Fibroblast of lung (primary cell): ENCODE measurements at places on chromosomes 2 and 18. TPM values are rescaled to one million over a fixed set of nuclear protein-coding genes. Genes with fewer than 3 reads are reported as not detected.
A peak's percentile ranks its signal among the peaks of the same experiment; 100 is the strongest.

GRCh38 chr2:11559786-11560155 lies 25.9 kb downstream of the GREB1 start:
- no peak for DNase-seq

- peak; percentile 45 for DNase-seq
Observed at GRCh38 chr18:55863876-55864275, 275.9 kb upstream of the TCF4 start.

DNA sequence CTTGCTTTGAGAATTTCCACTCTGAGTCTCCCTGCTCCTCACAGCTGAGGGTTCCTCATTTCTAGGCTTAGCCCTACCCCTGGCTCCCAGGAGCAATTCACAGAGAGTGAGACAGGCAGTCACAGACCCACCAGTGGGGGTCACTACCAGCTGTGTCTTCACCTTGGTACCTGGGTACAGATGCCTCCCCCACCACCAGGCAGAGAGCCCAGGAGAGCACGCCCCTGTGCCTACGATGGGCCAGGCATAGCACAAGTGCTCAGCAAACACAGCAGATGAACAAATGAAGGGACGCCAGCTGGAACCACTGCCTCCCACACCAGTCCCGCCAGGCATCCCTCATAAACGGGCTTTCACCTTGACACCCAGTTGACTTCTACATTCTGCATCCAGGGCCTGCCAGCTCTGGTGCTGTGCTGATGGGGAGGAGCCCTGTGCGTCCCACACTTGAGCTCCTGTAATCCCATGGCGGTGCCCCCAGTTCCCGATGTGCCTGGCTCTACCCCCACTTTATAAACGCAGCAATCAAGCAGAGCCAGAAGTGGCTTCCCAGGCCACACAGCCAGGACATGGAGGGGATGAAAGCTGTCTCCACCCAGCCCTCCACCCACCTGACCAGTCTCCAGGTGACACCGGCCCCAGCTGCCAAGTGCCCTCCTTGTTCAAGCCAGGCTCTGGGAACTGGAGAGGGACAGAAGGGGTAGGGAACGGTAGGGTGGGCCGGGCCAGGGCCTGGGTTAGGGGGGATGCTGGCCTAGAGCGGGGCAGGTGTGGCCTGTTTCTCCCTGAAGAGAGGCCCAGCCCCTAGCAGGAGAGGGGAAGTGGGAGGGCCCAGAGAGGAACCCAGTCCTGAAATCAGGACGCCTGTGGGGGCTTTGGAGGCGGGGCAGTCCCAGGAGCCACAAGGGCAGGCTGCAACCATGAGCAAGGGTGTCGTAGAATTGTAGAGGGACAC lies 42.5 kb downstream of the SCTR start:
- DNase-seq, result no peak

DNA sequence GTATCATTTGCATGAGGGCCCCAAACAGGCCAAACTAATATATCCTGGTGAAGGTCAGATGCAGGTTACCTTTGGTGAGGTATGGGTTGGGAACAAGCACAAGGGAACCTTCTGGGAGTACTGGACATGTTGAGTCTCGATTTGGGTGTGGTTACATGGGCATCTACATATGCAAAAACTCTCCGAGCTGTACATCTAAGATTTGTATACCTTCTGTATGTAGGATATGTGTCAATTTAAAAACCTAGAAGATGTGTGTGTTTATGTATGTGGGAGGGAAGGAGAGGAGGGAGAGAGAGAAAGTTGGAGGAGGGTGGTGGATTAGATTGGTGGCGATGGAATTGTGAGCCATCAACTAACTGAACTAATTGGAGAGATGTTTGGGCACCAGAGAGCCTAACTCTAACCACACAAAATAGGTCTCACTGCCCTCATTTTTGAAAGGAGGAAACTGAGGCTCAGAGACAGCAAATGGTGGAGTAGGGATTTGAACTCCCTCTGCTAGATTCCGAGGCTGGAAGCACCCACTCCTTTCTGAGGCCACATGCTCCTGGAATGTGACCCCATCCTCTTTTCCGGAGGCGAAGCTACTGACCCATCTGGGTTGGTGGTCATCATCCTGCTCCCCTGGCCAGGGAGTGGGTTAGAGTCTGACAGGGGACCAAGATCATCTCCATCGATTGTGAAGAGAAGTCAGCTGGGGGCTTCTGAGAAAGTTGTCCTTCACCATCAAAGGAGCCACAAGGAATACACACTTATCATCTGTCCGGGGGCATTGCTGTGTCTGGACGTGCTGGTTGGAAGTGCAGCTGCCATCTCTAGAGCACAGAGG lies 107.3 kb upstream of the MYCN start:
- no peak for DNase-seq

DNA sequence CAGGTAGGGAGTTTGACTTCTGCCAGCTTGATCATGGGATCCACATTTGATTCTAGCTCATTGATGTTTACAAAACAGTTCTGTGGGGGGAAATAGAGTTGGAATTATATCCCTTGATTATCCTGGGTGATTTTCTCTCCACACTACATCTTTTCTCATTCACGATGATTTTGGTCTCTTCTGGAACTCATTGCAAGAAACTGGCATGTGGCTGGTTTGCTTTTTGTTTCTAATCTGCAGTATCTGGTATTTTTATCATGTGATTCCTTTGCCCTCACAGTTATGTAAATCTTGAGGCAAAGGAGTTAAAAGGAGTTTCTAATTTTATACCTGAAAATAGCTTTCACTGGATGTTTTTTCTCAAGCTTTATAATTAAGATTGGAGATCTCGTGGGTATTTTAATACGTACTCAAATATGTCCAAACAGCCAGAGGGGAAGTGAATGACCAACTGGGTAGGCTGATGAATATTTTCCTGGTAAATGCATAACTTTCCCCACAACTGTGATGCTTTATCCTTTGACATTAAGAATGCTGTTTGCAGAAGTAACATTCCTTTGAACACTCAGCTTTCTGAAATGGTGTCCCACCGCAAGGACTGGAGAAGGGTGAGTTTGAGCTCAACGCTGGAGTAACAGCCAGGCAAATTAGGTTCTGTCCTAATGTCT lies 502.9 kb upstream of the ZEB2 start:
- DNase-seq, result peak; percentile 93

- DNase-seq, result peak; percentile 49
Observed at GRCh38 chr2:42770288-42771131, 6.6 kb upstream of the OXER1 start.

DNA sequence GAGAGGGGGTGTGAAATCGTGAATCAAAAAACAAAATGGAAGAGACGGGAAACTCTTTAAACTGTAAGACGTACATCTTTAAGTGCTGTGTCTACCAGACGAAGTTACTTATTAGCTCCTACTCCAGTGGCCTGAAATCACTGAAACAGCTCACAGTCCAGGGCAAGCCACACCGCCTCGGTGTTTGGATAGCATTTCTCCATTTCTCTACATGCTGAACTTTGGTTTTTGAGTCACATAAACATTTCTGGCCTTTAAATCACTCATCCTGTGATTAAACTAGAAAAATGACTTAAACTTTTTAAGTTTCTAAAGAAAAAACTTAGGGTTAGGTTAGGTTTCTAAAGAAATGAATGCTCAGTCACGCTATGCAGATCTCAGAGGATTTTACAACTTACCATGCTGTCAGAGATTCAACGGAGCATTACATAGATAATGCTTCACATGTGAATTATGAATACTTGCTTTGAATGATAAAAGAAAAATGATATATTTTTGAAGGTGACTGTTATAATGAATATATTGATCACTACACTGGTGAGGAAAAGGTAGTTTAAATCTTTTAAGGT lies 138.4 kb downstream of the MBP start:
- DNase-seq, result no peak

GRCh38 chr2:215604606-215605005 lies 168.7 kb upstream of the FN1 start:
- no peak for DNase-seq

- DNase-seq, result no peak
Observed at GRCh38 chr2:128389388-128390086, 70.9 kb upstream of the HS6ST1 start.

The CHRND gene
- total RNA-seq, result not detected in 2 replicates

The CFAP65 gene
- not detected in 2 replicates for total RNA-seq

The RUFY4 gene
- total RNA-seq, result not detected in 2 replicates

The KCNF1 gene
- 0.51 and 2.6 TPM in 2 replicates for total RNA-seq
